ENCODE measurements at places on chromosomes 13 and 19.

- DNase-seq: peak; percentile 87
Measured at GRCh38 chr19:47112166-47112996, 1.2 kb downstream of the ZC3H4 start.

DNA sequence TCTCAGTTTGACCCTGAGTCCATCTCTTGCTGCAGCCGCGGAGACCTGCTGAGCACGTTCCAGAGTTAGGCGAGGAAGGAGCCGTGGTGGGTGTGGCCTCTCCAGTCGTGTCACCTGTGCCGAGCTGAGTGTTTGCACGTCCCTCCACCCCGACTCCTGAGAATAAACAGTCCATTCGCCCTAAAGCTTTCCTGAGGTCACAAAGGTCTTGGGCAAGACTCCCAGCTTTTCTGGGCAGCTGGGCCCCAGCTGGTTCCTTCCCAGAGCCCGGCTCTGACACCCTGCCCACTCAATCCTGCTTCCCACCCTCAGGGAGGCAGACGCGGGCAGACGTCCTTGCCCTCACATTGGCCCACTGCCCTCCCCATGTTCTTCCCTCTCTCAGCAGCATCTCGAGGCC, 142.2 kb downstream of the KCTD15 start:
- DNase-seq: no peak

DNA sequence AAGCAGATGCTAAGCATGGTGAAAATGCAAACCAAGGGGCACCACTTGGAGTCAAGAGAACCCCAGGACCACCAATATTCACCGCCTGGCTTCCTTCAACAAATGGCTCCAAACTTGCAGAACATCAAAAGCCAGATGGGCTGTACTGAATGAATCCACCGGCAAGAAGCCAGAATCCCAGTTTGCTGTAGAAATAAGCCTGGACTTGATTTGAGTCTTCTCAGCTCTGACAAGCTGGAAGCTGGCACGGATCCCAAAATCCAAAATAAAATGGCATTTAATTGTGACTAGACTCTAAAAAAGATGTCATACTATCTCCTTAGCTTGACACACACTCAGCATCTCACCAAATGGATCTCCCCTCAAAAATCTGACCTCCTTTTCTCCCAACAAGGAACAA, 11.9 kb downstream of the EFNB2 start:
- DNase-seq: no peak

DNA sequence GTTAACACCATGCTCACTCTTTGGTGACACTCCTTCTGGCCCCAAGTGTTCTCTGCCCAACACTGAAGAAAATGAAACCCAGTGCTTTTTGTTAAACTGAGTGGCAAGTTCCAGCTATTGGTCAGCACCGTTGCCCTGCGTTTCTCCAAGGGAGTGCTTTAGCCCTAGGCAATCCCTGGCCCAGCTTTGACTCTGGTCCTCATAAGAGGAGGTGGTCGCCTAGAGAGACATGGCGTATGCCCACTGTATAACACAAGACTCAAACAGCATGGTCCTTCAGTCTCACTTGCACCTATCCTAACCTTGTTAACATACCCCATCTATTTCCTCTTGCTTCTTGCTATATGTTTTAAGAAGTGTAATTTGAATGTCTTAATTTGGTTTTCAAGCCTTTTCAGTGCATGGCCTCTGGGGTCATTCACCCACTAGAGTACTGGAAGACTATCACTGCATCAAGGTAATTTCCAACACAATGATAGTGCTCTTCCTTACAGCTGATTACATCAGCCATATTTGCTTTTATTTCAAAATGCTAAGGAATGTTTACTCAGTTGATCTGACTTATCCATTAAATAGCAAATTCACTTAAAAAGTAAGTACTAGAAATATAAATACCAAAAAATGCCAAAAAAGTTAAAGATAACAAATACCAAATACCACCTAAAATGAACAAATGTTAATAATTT, 190.5 kb upstream of the SOX21 start:
- no peak for DNase-seq

DNA sequence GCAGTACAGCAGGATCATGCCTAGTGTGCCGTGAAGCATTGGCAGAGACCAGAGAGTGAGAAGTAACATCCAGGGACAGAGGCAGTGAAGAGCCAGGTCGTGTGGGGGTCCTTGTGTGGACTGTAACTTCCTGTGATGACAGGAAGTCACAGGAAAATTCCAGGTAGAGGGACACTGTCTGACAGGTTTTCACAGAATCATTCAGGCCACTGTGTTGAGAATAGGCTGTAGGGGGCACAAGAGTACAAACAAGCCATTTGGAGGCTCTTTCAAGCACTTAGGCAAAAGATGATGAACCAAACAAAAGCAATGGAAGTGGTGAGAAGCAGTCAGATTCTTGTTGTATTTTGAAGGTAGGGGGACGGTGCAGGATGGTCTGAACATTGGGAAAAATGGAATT, 46.4 kb downstream of the N4BP2L1 start:
- DNase-seq: no peak

- no peak for DNase-seq
Measured at GRCh38 chr13:103884101-103884723, 818.0 kb upstream of the SLC10A2 start.

DNA sequence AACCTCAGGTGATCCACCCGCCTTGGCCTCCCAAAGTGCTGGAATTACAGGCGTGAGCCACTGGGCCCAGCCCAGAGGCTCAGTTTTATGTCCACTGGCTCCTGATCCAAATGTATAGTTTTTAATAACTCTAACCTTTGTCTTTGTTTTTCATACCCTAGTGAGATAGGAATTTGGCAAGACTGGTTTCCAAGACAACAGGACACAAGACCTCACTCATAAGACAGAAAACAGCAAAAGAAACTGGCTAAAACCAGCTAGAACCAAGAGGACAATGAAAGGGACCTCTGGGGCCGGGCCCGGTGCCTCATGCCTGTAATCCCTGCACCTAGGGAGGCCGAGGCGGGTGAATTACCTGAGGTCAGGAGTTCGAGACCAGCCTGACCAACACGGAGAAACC, 27.6 kb downstream of the CPT1C start:
- DNase-seq: no peak

DNA sequence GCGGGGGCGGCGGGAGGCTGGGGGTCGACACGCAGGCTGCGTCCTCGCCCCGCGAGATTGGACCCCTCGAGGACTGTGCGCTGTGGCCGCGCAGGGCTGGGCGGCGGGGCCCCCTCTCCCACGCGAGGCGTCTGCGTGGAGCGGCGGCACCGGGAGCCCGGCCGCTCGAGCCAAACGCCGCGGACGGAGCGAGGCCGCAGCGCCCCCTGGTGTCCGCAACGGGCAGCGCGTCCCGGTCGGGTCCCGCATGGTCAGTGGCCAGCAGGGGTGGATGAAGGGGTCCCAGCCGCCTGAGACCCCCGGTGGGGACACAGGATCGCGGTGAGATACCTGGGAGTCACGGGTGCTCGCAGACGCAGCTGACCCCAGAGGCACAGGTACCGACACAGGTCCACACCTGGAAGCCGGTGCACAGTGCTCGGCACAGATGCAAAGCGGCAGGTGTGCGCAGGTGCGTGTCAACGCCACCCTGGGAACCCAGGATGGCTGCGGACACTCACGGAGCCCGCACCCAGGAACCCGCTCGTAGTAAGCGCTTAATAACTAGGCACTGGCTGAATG, 2.1 kb upstream of the CIRBP start:
- peak; percentile 87 for DNase-seq

Data from activated T-cell treated with anti-CD3 and anti-CD28 coated beads, Interleukin-2, amount 50 U/mL, for 48 hours (primary cell).